Activated CD8-positive, alpha-beta T cell treated with anti-CD3 and anti-CD28 coated beads for 36 hours (primary cell): ENCODE measurements at places on chromosomes 6 and 20. TPM values are rescaled to one million over a fixed set of nuclear protein-coding genes. Genes with fewer than 3 reads are reported as not detected.

The TNXB gene
- total RNA-seq, result 1.8 TPM

- no peaks in the 10 kb centered on the region for H3K27me3 ChIP-seq
- no peaks in the 10 kb centered on the region for H3K36me3 ChIP-seq
- no peak overlapping the region for H3K27ac ChIP-seq
- no peak overlapping the region for H3K4me3 ChIP-seq
These were observed 470.6 kb downstream of the MAFB start for GRCh38 chr20:40218316-40218969.

DNA sequence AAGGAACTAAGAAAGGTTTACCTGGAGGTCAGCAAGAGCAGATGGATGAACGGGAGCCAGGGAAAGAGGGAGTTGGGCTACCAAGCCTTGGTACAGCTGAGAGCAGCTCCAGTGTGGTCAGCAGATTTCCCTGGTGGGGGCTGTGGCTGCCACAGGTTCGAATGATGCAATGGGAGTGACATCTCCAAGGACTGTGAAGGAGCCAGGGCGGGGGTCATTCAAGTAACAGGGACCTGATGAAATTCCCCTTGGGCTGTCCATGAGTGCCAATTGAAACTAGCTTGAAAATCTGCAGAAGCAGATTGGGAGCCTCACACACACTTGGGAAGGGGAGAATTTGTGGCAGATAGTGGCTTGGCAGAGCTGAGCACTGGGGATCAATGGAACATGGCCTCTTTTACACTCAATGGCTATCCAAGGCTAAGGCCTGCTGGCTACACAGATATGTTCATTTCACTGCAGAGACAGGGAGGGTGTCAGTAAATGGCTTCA lies 247.0 kb upstream of the ECI2 start:
- no peak overlapping the region for H3K4me3 ChIP-seq
- no peak overlapping the region for H3K27ac ChIP-seq
- peaks cover 6% of the 10 kb centered on the region for H3K27me3 ChIP-seq
- no peaks in the 10 kb centered on the region for H3K36me3 ChIP-seq

DNA sequence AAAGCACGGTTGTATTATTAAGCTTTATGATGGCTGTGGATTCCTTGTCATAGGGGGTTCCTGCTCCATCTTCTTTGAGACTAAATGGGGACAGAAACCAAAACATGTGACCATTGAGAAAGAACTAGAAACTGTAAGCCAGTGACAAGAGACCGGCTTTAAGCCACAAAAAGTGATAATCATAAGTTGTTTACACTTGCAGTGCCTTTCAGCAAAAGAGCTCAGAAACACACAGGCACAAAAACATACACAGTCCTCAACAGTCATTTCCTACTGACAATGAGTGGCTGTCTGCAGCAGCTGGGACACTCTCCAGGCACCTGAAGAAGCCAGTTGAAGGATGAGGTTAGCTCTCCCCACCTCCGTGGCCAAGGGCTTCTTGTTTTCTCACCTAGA lies 20.0 kb upstream of the UBE2J1 start:
- peak; percentile 35 for DNase-seq
- H3K36me3 ChIP-seq, result no peaks in the 10 kb centered on the region
- no peak overlapping the region for H3K4me3 ChIP-seq
- H3K4me1 ChIP-seq, result peaks cover 19% of the 10 kb centered on the region

DNA sequence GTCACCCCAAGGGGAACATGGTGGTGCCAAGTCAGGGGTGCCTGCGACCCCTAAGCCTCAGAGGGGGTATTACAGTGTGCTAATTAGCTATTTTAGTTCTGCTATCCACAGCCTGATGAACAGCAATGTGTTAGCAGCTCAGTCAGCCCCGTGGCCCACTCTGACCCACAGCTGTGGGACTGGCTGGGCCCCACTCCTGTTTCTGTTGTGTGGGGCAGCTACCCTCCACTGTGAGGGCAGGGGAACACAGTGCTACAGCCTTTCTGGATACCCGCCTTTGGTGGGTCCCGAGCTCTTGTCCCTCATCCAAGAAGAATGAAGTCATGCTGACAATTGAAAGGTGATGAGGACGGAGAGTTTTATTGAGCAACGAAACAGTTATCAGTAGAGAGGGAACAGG lies 152.5 kb upstream of the GGTLC1 start:
- H3K4me3 ChIP-seq, result no peak overlapping the region
- H3K4me1 ChIP-seq, result peaks cover 3% of the 10 kb centered on the region
- no peak overlapping the region for H3K27ac ChIP-seq
- no peak for DNase-seq

GRCh38 chr6:166633732-166634535 lies 6.9 kb upstream of the RPS6KA2 start:
- peaks cover 18% of the 10 kb centered on the region for H3K27me3 ChIP-seq
- no peaks in the 10 kb centered on the region for H3K4me1 ChIP-seq
- no peaks in the 10 kb centered on the region for H3K36me3 ChIP-seq
- no peak for DNase-seq

DNA sequence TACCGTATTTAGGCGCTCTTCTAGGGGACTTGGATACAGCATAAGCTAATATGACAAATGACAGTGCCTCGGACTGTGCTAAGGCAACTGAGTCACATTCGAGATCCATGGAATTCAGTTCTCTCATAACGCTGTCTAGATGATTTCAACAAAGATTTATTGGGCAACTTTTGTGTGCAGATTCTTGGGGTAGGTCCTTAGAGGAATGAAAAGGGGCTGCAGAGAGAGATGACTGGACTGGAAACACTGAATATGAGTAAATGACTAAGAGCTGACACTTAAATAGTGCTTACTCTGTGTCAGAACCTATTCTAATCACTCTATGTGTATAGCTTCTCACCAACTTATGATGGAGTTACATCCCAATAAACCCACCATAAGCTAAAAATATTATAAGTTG lies 36.4 kb upstream of the MARCKS start:
- H3K4me1 ChIP-seq, result no peaks in the 10 kb centered on the region
- no peaks in the 10 kb centered on the region for H3K36me3 ChIP-seq
- no peak for DNase-seq
- H3K27me3 ChIP-seq, result peaks cover 14% of the 10 kb centered on the region
